ELF-1 (cell line): ENCODE measurements at places on chromosomes 5 and 9.

- DNase-seq = peak; percentile 67
Measured at GRCh38 chr9:96137671-96138429, 164.1 kb downstream of the HSD17B3 start.

DNA sequence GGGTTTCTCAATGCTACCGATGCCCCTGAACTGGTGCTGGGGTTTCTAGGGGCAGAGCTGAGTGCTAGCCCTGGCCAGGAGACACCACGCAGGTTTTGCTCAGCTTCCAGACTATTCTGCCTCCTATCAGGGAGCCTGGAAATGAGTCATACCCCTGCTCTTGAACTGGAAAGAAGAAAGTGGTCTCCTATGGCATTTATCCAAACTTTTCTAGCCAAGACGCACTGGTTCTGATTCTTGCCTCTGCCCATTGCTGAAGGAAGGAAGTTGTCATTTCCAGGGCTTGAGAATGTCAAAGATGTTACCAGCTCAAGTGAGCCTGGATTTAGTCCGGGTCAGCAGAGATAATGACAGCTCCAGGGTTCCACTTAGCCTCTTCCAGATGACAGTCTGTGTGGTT lies 561.9 kb downstream of the CDK5RAP2 start:
- no peak for DNase-seq

- no peak for DNase-seq
Measured at GRCh38 chr5:175840050-175840841, 31.1 kb upstream of the CPLX2 start.

- DNase-seq = no peak
Measured at GRCh38 chr5:109247986-109248385, 161.8 kb downstream of the PJA2 start.

GRCh38 chr5:154562244-154562880 lies 84.3 kb upstream of the HAND1 start:
- DNase-seq = no peak

DNA sequence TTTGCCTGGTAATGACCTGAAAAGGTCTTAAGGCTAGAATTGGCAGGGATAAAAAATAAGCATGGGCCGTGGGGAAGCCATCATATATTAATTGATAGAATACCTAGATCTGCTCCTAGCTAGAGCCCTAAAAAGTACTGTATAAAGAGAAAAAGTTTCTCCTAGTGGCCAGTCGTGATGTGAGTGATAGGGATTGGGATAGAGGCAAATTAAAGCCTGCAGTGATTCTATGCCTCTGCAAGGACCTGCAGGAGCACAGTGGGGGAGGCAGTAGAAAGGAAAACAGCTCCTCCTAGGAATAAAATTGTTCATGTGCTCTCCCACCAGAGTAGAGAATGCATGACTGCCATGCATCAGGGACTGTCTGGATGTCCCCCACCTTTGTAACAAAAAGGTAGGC lies 56.2 kb upstream of the FTMT start:
- no peak for DNase-seq

- no peak for DNase-seq
Measured at GRCh38 chr5:107542428-107542827, 128.3 kb downstream of the EFNA5 start.

DNA sequence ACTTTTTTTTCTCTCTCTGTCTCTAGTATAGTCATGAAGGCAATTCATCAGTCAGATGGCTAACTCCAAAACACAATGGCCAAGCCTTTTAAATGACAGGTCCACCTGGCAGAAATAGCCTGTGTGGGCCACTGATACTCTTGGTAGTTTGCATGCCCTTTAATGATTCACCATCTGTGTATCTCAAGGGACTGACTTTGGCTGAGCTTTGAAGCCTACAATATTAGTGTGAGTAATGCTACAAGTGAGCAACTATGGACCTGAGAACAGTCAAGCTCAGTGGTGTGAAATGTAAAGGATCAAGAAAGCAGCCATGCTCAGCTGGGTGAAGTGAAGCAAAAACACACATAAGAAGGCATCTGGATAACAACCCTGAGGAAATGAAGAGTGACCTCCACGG lies 506.9 kb downstream of the TLE1 start:
- DNase-seq = peak; percentile 3

GRCh38 chr9:115162946-115163345 lies 45.0 kb upstream of the TNC start:
- no peak for DNase-seq

DNA sequence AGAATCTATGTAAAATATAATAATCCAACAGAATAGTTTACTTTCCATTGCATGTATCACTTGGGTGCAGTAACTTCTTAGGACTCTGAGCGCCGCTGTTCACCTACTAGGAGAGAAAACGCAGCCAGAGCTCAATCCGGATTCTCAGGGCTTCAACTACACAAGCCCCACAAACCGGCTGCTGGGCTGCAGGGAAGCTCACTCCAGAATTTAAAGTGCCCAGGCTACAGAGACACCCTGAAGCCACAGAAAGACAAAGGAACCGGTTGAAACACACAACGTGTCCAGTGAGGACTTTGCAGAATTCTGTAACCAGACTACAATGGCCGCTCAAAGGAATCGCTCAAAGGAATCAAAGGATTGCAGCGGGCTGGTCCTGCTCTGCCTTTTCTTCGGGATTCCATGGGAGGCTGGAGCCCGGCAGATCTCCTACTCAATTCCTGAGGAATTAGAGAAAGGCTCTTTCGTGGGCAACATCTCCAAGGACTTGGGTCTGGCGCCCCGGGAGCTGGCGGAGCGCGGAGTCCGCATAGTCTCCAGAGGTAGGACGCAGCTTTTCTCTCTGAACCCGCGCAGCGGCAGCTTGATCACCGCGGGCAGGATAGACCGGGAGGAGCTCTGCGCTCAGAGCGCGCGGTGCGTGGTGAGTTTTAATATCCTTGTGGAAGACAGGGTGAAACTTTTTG lies at the start of gene PCDHGA10:
Gene PCDHGA10 (plus strand): TSS at position 134 of the 686 bp plus-strand sequence. CDS start 189 bp downstream, at position 323.
- DNase-seq = peak; percentile 74

- DNase-seq = no peak
Measured at GRCh38 chr5:137635521-137635921, 100.4 kb downstream of the KLHL3 start.

GRCh38 chr9:17185481-17186029 lies 50.7 kb downstream of the CNTLN start:
- DNase-seq = no peak

DNA sequence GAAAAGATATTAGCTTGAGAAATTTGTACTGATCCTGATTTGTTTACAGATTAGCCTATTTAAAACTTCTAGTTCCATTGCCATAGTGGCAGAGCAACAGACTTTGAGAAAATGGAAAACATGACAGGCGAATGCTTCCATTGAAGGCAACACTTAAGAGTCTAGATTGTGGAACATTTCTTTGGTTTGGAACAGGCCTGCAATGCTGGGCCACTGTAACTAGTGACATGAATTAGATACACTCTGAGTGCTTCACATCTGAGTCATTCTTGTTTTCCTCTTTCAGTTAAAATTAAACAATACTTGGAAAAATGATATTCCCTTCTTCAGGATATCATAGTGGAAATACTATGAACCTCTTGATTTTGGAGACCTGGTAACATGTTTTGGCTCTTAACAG lies 453.6 kb upstream of the TUSC1 start:
- no peak for DNase-seq

GRCh38 chr9:112823257-112823656 lies 67.4 kb downstream of the SLC46A2 start:
- no peak for DNase-seq

GRCh38 chr9:106655966-106656365 lies 207.0 kb upstream of the ZNF462 start:
- DNase-seq = no peak

DNA sequence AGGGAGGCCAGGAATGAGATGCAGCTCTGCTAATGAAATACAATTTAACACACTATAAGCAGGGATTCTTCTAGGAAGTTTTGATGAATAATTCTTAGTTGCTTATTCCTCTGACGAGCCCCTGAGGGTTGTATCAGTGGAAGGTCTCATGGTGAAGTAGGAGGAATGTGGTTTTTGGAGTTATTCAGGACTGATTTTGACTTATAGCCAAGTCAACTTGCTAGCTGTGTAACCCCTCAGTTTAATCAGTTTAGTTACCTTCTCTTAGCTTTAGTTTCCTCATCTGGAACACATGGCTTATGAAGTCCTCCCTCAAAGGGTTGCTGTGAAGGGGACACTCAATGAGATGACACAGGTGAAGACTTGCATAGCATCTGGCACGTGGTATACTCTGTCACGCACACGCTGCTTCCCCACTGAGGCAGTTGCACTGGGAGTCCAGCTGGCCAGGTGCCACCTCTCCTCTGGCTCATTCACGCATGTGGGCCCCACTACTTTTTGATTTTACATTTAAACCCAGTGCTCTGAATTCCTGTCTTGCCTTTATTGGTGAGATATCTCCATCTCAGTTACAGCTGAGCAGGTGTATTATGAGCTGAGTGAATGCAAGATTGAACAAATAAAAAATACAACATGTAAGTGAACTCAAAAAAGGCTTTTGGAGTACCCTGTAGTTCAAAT lies 415.0 kb downstream of the ARHGEF28 start:
- no peak for DNase-seq

DNA sequence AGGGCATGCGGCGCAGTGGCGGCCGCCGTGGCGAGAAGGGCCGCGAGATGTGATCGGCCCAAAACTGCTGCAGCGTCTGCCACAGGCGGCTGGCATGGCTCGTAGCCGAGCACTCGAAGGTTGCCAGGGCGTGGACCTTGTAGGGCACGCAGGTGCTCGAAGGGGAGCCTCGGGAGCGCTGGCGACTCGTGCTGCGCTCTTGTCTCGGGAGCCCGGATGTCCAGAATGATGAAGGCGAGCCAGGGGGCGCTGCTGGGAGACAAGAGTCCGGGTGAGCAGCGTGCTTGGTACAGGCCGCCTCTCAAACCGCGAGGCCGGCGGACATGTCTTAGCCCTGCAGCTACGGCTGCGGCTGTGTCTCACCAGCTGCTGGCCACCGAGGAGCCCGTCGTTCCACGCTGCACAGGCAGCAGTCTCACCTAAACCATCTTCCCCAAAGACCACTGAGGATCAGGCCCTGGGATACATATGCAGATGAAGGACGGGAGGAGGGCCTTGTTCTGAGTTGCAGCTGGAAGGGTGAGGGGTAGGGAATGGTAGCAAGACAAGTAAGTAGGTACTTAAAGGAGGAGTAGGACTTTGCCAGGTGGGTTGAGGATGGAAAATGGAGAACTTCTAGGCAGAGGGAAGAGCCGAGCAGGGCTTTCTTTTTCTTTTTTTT lies 1.7 kb downstream of the CBY3 start:
- peak; percentile 92 for DNase-seq

- DNase-seq = no peak
Measured at GRCh38 chr5:58016358-58016757, 443.5 kb downstream of the PLK2 start.

- DNase-seq = no peak
Measured at GRCh38 chr9:77386187-77386586, 208.9 kb downstream of the VPS13A start.

GRCh38 chr5:65394087-65394486 lies 87.6 kb downstream of the ADAMTS6 start:
- peak; percentile 14 for DNase-seq

GRCh38 chr5:31213705-31214121 lies 20.2 kb downstream of the CDH6 start:
- no peak for DNase-seq
